ENCODE measurements at places on chromosomes 12 and 14. TPM values are rescaled to one million over a fixed set of nuclear protein-coding genes. Genes with fewer than 3 reads are reported as not detected.

The ERBB3 gene
- 0.25 TPM for total RNA-seq

The SLC6A13 gene
- total RNA-seq, result not detected

The EP400 gene
- total RNA-seq, result 10.7 TPM

The LRRC10 gene
- not detected for total RNA-seq

The KRT85 gene
- not detected for total RNA-seq

The ACSM4 gene
- total RNA-seq, result not detected

The NFYB gene
- total RNA-seq, result 13.0 TPM

The GLIPR1L2 gene
- 0.13 TPM for total RNA-seq
